ENCODE measurements at places on chromosomes 7 and 10.

DNA sequence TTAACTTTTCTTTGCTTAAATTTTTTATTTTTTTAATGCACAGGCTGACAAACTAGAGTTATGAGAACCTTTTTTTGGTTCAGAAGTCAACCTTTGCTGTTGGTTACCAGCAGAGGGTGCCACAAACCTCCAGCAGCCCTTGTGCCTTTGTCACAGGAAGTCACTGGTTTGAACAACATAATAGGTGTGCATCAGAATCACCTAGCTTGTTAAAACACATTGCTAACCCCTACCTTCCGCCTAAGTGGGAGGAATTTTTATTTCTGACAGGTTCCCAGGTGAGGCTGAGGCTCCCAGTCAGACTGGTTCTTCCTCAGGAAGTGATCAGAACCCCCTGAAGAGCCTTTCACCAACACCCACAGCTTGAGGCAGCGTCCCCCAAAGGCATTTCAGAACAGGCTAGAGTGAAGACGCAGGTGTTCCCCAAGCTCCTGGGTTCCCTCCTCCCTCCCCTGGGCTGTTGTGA lies 22.6 kb upstream of the VDAC2 start:
- H3K27me3 ChIP-seq = no peaks in the 10 kb centered on the region
- H3K4me1 ChIP-seq = peaks cover 6% of the 10 kb centered on the region
- H3K27ac ChIP-seq = no peak overlapping the region
- peak; percentile 56 for DNase-seq

DNA sequence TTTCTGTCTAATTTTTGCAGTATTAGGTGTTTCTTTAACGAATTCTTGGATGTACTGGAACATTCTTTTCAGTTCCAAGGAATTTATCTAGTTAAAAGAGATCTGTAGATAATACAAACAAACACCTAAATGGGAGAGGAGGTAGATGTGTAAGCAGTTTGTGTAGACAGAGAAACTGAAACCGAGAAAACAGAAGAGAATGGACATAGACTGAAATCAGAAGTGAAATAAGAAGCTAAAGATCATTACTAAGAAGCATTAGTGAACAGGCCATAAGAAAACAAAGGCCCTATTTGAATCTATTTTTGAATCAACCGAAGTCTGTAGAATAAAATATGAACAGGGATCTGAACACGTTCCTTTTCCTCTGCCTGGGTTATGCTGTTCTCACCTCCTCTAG lies 26.5 kb upstream of the TMEM229A start:
- H3K4me3 ChIP-seq = no peak overlapping the region
- no peaks in the 10 kb centered on the region for H3K36me3 ChIP-seq
- no peak for DNase-seq
- no peak overlapping the region for H3K27ac ChIP-seq
- H3K4me1 ChIP-seq = no peaks in the 10 kb centered on the region
- H3K27me3 ChIP-seq = no peaks in the 10 kb centered on the region

DNA sequence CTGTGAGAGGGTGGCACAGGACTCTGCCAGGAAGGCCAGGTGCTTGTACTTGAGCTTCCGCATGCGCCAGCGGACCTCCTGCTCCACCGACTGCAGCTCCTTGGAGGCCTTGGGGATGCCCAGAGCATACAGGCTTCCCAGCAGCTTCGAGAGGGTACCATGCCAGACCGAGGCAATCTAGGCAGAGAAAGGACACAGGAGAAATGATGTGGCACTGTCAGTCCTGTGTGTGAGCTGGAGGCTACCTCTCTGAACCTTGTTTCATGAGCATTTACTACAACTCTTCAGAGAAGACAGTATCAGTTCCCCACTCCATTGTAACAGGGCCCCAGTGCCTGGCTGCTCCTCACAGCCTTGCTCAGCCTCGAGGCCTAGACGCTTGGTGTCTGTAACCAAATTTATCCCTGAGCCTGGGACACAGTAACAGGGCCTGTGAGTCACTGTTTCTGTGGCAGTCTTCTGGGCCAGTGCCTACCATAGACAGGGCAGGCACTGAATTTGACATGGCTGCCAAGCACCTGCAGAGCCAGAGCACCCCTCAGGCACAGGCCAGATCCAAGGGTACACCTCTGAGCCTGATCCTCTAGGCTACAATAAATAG lies 5.8 kb downstream of the TBRG4 start:
- no peak overlapping the region for H3K4me3 ChIP-seq
- H3K27ac ChIP-seq = no peak overlapping the region
- H3K27me3 ChIP-seq = no peaks in the 10 kb centered on the region
- DNase-seq = no peak
- H3K4me1 ChIP-seq = peaks cover 29% of the 10 kb centered on the region
- H3K36me3 ChIP-seq = peaks cover 93% of the 10 kb centered on the region

- no peak for DNase-seq
- H3K27ac ChIP-seq = no peak overlapping the region
- H3K27me3 ChIP-seq = peaks cover 2% of the 10 kb centered on the region
- H3K4me1 ChIP-seq = no peaks in the 10 kb centered on the region
- H3K36me3 ChIP-seq = no peaks in the 10 kb centered on the region
These were observed 52.3 kb downstream of the SKIDA1 start for GRCh38 chr10:21473135-21473534.

GRCh38 chr10:15146366-15146765 lies 22.1 kb downstream of the NMT2 start:
- H3K4me1 ChIP-seq = no peaks in the 10 kb centered on the region
- H3K27ac ChIP-seq = no peak overlapping the region
- H3K4me3 ChIP-seq = no peak overlapping the region
- H3K36me3 ChIP-seq = no peaks in the 10 kb centered on the region
- DNase-seq = no peak

DNA sequence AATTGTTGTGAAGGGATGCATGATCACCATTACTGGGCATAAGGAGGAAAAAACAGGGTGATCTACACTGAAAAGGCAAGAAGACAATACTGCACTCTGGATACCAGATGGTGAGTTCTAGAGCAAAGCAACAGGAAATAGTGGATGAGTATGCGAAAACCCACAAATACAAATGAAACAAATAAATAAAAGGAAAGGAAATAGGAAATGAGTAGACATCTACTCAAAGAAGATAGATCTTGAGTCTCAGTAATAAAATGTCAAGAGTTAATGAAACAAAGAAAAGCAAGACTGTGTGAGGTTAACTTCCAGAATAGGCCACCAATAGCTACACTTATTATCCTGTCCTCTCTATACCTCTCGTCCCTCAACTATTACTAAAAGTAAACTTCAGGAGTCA lies 11.7 kb downstream of the ORC5 start:
- no peaks in the 10 kb centered on the region for H3K4me1 ChIP-seq
- H3K27me3 ChIP-seq = no peaks in the 10 kb centered on the region
- no peak for DNase-seq
- no peak overlapping the region for H3K27ac ChIP-seq
- no peak overlapping the region for H3K4me3 ChIP-seq

- no peaks in the 10 kb centered on the region for H3K36me3 ChIP-seq
- no peak overlapping the region for H3K4me3 ChIP-seq
- H3K27ac ChIP-seq = no peak overlapping the region
- H3K27me3 ChIP-seq = no peaks in the 10 kb centered on the region
- H3K4me1 ChIP-seq = no peaks in the 10 kb centered on the region
- DNase-seq = no peak
These were observed 78.3 kb upstream of the THSD7A start for GRCh38 chr7:11910253-11910652.

DNA sequence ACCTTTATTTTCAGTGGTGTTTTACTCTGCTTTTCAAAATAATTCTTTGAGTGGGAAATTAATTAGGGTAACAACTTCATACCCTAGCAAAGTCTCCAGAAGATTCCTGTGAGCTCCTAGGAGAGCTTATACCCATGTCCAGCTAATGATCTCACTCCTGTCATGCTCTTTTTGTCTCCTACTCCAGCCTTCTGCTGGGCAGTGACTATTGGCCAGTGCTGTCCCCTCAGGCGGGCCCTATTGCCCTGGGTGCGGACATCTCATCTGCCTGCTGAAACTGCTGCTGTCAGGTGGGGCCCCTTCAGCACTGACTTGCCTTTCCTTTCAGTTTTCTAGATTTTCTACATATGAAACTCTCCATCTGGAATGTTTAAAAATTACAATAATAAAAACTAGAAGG lies 80.3 kb downstream of the EBLN1 start:
- peaks cover 13% of the 10 kb centered on the region for H3K4me1 ChIP-seq
- H3K36me3 ChIP-seq = no peaks in the 10 kb centered on the region
- H3K27ac ChIP-seq = no peak overlapping the region

- H3K27me3 ChIP-seq = no peaks in the 10 kb centered on the region
- H3K4me3 ChIP-seq = 0 out of 2 replicates have a peak overlapping the region, but pooled peaks have one; percentile 7
- peaks cover 5% of the 10 kb centered on the region for H3K4me1 ChIP-seq
- DNase-seq = peak; percentile 16
- H3K27ac ChIP-seq = peak overlapping the region; percentile 73
These were observed 6.9 kb upstream of the ZNF33A start for GRCh38 chr10:38003588-38003987.

GRCh38 chr10:86952106-86952505 lies 5.3 kb downstream of the MMRN2 start:
- no peak overlapping the region for H3K4me3 ChIP-seq
- H3K36me3 ChIP-seq = no peaks in the 10 kb centered on the region
- peaks cover 33% of the 10 kb centered on the region for H3K4me1 ChIP-seq
- no peak overlapping the region for H3K27ac ChIP-seq
- no peak for DNase-seq
- no peaks in the 10 kb centered on the region for H3K27me3 ChIP-seq

- no peaks in the 10 kb centered on the region for H3K36me3 ChIP-seq
- no peaks in the 10 kb centered on the region for H3K4me1 ChIP-seq
- no peak for DNase-seq
- H3K4me3 ChIP-seq = no peak overlapping the region
- peaks cover 11% of the 10 kb centered on the region for H3K27me3 ChIP-seq
These were observed 219.3 kb downstream of the JAZF1 start for GRCh38 chr7:27961255-27961654.

DNA sequence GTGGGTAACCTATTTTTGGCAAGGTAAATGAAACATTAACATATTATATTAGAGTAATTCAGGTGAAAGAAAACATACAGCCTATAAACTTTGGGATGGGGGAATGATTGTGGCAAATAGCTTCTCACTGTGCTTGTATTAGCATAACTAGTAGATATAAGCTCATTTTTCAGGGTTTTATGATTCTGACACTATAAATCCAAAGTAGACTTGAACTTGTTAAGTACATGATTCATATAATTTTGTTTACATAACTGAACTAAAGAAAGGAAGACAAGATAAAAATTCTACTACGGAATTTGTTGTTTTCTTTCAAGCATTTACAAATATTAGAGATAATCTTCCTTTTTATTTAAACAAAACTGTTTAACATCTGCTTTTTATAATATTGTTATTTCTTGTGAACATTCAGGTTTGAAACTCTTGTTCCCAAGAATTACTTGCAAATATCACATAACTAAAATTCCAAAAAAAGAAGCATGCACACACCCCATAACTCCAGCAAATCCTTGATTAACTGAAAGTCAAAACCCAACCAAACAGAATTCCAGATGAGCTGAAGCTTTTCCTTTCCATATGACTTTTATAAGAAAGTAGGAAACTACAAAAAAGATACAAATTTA lies 142.3 kb downstream of the JAZF1 start:
- H3K27ac ChIP-seq = no peak overlapping the region
- no peak for DNase-seq
- H3K4me3 ChIP-seq = no peak overlapping the region
- H3K27me3 ChIP-seq = no peaks in the 10 kb centered on the region
- H3K36me3 ChIP-seq = no peaks in the 10 kb centered on the region

- no peak overlapping the region for H3K27ac ChIP-seq
- H3K4me1 ChIP-seq = peaks cover 10% of the 10 kb centered on the region
- no peak overlapping the region for H3K4me3 ChIP-seq
- DNase-seq = no peak
- H3K36me3 ChIP-seq = no peaks in the 10 kb centered on the region
- H3K27me3 ChIP-seq = peaks cover 62% of the 10 kb centered on the region
These were observed 25.0 kb downstream of the CLEC2L start for GRCh38 chr7:139548302-139549028.

DNA sequence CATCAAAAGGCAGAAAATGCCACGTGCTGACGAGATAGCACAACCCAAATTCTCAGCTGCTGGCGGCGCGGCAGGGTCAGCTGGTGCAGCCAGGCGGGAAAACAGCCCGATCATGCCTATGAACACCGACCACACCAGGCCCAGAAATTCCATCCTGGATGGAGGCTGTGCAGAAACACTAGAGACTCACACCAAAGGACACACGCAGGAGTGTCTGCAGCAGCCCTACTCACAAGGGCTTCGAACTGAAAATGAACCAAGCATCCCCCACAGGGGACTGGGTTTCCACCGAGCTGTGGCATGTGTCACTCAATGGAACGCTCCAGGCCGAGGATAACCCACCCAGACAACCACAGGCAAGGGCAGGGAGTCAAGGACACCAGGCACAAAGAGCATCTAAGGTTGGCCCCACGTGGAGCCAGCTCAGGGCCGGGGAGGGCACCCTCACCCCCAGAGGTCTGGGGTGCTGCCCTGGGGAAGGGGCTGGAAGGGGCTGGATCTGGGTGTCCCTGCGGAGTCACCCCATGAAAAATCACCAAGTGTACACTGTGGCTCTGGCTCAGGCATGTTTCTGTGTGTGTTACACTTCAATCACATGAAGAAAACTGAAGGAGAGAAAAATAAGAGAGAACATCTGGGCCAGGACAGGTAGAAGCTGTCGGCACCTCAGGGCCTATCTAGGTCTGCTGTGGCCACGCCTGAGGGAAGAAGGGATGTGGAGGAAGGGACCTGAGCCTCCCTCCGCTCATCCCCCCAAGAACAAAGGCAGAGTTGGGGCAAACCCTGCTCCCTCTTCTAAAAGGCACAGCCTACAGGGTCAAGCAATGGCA lies 33.0 kb downstream of the RASGEF1A start:
- H3K4me1 ChIP-seq = peaks cover 17% of the 10 kb centered on the region
- peaks cover 56% of the 10 kb centered on the region for H3K27me3 ChIP-seq
- H3K36me3 ChIP-seq = no peaks in the 10 kb centered on the region
- no peak overlapping the region for H3K4me3 ChIP-seq

DNA sequence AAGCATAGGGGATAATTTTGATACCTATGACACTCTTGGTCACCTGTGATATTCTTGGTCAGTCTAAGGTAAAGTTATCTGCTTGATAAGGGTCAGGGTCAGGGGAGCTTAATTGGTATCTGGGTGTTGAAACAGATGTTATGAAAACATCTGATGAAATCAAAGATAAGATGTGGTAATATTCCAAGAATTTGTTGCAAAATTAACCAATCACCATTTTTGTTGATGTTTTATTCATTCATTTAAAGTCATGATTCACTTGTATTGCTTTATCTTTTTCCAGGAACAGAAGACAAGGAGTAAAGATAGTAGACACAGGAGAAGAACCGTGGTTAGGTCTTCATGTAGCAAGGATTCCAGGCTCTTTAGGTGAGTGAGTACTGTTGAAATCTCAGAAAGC lies 103.1 kb downstream of the SEMA3C start:
- no peaks in the 10 kb centered on the region for H3K36me3 ChIP-seq
- H3K27me3 ChIP-seq = no peaks in the 10 kb centered on the region
- DNase-seq = no peak
- H3K27ac ChIP-seq = no peak overlapping the region
- H3K4me1 ChIP-seq = no peaks in the 10 kb centered on the region

DNA sequence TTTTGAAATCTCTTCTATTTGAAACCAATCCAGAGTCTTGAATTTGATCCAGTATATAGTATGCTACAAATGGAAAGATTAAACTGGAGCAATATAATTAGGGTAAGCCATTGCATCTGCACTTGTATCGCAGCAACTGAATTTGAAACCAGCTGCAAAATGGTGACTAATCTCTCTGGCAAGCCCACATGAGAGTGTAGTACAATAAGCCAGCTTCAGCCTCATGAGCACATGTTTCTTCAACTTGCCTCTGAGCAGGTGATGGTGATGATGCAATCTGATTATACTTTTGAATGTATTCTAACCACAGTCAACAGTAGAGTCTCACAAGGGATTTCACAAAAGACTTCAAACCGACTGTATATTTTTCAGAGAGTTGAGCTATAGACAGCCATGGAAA lies 829 bp upstream of the RPA3 start:
- no peaks in the 10 kb centered on the region for H3K4me1 ChIP-seq
- no peaks in the 10 kb centered on the region for H3K27me3 ChIP-seq
- no peak overlapping the region for H3K27ac ChIP-seq
- no peak for DNase-seq
- H3K36me3 ChIP-seq = no peaks in the 10 kb centered on the region
- H3K4me3 ChIP-seq = no peak overlapping the region

All from K562 (cell line).